ENCODE measurements at places on chromosomes 7 and 10. TPM values are rescaled to one million over a fixed set of nuclear protein-coding genes. Genes with fewer than 3 reads are reported as not detected.

GRCh38 chr7:45654341-45654740 is 80.2 kb downstream of the ADCY1 start:
- no peak for DNase-seq

Gene SCIN
- 16.4 TPM for total RNA-seq

DNA sequence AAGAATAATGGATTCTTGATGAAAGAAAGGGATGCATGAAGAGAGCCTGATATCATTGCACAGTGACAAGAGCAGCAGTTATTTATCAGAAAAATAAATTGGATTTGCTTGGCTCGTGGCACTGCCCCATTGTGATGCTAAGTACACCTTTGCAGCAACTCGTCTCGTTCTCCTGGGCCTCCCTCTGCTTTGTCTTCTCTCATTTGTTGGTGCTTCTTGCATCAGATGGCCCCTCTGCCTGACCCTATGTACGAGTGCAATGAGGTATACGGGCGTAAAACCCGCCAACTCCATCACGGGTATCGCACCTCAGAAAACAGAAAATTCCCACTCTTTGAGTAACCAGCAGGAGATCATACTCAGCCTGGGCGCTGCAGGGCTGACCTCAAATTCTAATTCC is 107.2 kb upstream of the C10orf90 start:
- DNase-seq = no peak

Gene EN2
- total RNA-seq = 0.06 TPM

DNA sequence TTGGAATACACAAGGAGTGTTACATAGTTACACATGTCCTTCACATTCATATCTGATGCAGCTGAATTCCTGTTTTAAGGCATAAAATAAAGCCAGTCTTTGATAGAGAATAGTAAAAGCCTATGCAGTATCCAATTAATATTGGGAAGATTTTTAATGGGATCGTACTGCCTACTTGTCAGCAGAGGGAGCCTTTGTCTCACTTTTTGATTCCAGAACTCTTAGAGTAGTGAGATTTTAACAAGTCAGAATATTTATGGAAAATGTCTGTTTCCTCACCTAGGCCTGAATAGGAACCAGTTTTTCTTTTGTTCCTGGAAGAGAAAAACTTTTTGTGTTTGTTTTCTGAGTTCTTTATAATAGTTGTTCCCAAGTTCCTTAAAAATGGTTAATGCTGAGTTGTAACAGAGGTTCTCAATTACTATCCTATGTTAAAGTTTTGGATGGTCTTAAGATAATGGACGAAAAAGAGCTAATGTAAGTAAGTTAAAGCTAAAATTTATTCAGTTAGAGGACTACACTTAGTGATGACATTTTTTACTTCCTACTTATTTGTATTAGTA is 114.0 kb downstream of the BBS9 start:
- DNase-seq = peak; percentile 89

- DNase-seq = peak; percentile 34
Observed at GRCh38 chr10:113961182-113962031, 82.3 kb upstream of the ADRB1 start.

DNA sequence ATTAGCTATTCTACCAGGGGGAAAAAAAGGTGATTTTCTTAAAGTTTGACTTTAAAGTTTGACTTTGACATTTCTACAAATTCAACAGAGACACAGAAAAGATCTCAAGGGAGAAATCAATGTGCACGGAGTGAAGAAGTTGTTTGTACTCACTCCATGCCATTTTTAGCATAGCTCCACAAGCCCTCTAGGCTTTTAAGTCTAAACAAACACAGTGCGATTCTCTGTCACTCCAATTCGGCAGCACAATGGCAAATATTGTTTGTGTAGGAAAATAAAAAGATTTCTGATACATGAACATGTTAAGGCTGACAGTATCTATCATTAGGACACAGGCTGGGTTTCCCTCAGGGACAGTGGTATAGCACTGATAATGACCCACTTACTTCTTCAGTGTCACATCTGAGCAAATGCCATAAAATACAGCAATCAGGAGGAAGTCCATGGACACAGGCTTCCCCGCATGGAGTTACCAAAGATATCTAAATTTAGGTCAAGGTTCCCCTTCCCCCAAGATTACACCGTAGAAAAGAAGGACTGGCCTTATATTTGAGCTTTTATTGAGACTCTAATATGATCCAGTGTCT is 28.0 kb downstream of the GSAP start:
- DNase-seq = no peak

DNA sequence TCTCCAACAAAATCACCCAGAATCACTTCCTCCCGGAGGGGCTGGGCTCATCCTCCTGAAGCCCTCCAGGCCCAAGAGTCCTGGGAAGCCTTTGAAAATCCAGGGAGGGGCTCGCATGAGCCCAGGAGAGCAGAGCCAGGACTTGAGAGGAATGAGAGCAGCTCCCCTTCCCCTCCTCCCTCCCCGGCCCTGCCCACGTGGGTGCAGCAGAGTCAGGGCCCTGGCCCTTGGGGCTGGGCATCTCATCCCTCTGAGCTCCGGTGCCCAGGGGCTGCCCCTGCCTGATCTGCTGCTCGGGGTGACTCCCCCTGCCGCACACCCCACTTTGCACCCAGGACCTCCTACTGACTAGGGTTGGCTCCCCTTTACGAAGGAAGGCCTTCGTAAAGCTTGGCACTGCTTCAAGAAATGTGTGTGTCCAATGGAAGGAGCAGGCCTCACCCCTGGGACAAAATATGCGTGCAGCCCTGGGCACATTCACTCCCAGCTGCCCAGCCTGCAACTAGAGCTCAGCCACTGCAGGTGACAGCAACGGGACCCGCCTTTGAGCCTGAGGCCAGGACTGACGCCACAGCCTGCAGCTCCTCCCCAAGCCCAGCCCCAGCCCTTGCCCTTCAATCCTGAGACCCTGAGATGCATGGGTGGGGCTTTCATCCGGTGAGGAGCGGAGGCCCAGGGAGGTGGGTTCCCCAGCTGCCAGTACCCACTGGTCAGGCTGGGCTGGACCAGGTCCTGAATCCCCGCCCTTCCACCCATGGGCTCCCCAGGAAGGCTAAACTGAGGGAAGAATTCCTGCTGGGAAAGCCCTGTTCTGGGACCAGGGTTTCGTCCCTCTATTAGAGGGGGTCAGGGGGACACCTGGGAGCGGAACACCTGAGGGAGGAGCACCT is 21.8 kb downstream of the PWWP2B start:
- peak; percentile 86 for DNase-seq

Measured in lung (tissue), 17 donors.